ENCODE measurements at places on chromosomes 1 and 21.
A peak's percentile ranks its signal among the peaks of the same experiment; 100 is the strongest.

- DNase-seq, result peak; percentile 96
These were observed 5.4 kb upstream of the ZNF691 start for GRCh38 chr1:42841010-42841409.

DNA sequence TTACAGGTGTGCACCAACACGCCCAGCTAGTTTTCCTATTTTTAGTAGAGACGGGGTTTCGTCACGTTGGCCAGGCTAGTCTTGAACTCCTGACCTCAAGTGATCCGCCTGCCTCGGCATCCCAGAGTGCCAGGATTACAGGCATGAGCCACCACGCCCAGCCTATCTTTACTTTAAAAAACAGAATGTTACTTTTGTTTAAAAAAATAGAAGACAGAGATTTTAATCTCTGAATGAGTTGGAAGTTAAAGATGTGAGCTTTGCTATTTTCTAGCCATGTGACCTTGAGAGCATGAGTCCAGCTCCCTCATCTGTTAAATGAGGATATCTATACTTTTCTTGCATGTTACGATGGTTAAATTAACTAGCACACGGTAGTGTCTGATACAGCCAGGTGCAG is 3.9 kb upstream of the PUM1 start:
- no peak for DNase-seq

DNA sequence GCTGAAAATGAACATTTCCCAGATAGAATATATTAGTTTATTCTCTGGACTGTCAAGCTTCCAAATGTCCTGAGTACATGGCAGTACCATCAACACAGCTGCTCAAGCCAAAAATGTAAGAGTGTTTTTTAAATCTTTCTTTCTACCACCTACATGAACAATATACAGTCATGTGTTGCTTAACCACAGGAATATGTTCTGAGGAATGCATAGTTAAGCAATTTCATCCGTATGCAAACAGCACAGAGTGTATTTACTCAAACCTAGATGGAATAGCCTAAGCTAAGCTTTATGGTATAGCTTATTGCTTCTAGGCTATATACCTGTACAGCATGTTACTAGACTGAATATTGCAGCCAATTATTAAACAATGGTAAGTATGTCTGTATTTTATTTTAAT is 561.9 kb upstream of the ADGRL4 start:
- DNase-seq, result no peak

DNA sequence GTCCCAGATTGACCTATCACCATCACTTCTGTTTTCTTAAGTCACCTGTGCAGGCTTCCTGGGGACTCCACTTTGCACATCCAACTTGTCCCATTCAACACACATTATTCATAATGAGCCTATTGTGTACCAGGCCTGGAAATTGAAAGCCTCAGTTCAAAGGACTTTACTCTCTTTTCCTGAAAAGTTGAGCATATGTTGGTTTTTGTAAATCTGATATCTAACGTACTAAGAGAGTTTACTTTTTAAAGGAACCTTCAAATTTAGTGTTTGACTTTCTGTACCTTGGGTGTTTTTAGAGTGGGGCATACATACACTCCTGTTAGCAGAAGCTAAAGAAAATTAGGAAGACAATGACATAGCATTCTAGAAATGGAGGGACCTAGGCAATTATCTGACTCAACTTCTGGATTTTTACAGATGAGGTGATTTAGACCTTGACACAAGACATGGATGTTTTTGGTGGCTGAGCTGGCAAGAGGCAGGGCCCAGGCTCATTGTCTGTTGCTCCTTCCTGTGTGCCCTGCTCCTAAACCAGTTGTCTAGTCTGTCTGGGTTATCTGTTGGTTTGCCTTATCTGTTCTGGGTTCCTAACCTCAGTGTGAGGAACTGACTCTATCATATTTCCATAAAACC is 336.5 kb downstream of the RPS6KC1 start:
- DNase-seq, result no peak

DNA sequence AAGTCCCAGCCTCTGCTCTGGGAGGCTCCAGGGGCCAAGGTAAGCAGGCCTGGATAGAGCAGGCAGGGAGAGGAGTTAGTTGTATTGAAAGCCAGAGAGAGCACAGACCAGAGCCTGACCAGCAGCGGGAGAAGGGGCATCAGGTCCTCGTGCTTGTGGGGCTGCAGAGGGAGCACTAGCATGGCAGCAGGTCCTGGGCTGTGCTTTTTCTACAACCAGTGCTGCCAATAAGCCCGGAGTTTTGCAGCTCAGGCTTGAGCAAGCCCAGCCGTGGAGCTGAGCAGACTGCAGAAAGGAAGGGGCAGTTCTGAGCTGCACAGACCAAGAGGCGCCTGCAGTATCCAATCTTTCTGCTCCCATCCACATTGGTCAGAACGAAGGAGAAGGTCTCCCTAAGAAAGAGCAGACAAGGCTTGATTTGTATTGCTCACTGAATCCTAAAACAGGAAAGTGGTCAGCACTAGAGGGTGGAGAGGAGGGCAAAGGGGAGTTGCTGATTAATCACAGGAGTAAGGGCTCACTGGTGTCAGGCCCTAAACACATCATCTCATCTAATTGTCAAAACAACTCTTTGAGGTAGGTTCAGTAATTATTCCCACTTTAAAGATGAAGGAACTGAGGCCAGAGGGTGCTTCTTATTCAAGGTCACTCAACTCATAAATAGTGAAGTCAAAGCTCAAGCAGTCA is 2.7 kb downstream of the DENND2D start:
- no peak for DNase-seq

GRCh38 chr1:7582460-7582972 is 188.6 kb upstream of the VAMP3 start:
- DNase-seq, result no peak

DNA sequence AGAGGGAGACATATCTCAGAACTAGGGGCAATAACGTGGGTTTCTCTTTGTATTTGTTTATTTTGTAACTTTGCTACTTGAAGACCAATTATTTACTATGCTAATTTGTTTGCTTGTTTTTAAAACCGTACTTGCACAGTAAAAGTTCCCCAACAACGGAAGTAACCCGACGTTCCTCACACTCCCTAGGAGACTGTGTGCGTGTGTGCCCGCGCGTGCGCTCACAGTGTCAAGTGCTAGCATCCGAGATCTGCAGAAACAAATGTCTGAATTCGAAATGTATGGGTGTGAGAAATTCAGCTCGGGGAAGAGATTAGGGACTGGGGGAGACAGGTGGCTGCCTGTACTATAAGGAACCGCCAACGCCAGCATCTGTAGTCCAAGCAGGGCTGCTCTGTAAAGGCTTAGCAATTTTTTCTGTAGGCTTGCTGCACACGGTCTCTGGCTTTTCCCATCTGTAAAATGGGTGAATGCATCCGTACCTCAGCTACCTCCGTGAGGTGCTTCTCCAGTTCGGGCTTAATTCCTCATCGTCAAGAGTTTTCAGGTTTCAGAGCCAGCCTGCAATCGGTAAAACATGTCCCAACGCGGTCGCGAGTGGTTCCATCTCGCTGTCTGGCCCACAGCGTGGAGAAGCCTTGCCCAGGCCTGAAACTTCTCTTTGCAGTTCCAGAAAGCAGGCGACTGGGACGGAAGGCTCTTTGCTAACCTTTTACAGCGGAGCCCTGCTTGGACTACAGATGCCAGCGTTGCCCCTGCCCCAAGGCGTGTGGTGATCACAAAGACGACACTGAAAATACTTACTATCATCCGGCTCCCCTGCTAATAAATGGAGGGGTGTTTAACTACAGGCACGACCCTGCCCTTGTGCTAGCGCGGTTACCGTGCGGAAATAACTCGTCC is 1.3 kb upstream of the OLIG2 start:
- DNase-seq, result no peak

DNA sequence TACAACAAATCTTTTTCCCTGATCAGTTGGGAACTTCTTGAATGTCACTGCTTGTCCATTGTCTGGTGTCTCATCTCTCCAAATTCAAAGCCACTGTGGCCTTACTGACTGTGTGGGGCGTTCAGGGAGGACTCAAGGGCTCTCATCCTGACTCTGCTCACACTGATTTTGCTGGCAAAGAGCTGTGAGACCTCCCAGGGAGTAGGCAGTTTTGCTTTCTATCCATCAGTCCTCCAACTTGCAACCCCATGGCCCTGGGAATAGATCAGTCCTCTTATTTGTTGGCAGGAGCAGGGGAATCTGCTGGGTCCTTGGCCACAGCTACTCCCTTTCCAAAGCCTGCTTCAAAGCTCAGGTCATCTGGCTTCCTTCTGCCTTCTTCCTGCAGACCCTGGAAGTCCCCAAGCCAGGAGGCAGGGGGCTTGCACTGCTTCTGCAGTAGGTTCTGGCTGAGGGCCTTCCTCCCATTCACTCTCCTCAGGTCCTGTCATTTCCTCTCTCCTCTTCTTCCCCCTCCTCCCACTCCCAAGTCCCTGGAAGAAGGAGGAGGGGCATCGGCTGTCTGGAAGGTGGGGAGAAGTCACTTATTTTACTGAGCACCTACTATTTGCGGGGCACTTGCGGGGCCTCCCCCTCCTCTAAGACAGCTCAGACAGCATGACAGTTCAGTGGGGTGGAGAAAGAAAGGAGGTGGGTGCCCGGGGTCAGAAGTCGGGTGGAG is 876 bp upstream of the NAV1 start:
- DNase-seq, result no peak

- DNase-seq, result no peak
These were observed 37.2 kb downstream of the SETD4 start for GRCh38 chr21:36023092-36023480.

- DNase-seq, result no peak
These were observed 80.3 kb downstream of the KCNT2 start for GRCh38 chr1:196527919-196528318.

- DNase-seq, result no peak
These were observed 71.6 kb upstream of the KCND3 start for GRCh38 chr1:112061056-112061455.

DNA sequence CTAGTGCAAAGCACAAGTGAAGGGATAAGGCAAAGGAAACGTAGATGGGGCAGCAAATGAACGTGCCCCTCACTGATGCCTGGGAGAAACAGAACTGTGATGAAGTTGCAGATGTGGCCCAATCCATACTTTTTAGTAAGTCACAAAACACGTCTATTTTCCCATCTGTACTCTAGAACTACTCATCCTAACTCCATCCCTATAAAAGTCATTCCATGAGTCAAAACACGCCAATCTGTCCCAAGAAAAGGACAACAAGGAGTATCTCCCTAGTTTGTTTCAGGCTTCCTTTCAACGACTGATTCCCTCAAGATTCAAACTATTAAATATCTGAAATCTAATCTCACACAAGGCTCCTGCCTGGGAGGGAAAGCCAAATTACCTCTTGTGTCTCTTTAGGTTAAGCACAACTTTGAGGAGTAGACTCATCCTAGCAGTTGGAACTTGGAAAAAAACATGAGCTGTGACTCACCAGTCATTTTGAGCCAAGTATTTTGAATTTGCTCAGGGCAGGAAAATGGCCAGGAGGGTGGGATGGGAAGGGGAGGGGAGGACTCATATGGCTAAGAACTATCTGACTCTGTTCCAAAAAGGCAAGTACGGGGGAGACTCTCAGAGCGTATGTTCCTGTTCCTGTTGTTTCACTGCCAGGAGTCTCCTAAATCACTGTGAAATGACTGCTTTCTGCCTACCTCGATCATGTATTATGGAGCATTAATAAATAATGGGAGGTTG is 214.5 kb upstream of the CAMK1G start:
- DNase-seq, result no peak

GRCh38 chr1:30790850-30791778 is 33.5 kb upstream of the LAPTM5 start:
- DNase-seq, result no peak

DNA sequence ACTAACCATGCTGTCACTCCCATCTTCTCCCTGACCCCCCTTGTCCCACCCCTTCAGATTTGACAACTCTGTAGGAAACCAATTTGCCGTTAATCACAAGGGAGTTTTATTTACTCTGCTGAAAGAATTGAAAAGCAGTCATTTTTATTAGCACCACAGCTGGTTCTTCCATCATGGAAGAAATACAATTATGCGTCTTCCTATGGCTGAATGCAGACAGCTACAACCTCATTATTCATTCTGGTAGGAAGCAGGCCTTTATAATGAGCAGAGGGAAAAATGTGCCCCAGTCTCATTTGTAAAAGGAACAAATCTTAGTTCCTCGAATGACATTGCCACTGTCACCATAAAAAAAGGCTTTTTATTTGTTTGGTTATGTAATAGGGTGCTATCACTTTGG is 35.2 kb downstream of the JUN start:
- DNase-seq, result no peak

DNA sequence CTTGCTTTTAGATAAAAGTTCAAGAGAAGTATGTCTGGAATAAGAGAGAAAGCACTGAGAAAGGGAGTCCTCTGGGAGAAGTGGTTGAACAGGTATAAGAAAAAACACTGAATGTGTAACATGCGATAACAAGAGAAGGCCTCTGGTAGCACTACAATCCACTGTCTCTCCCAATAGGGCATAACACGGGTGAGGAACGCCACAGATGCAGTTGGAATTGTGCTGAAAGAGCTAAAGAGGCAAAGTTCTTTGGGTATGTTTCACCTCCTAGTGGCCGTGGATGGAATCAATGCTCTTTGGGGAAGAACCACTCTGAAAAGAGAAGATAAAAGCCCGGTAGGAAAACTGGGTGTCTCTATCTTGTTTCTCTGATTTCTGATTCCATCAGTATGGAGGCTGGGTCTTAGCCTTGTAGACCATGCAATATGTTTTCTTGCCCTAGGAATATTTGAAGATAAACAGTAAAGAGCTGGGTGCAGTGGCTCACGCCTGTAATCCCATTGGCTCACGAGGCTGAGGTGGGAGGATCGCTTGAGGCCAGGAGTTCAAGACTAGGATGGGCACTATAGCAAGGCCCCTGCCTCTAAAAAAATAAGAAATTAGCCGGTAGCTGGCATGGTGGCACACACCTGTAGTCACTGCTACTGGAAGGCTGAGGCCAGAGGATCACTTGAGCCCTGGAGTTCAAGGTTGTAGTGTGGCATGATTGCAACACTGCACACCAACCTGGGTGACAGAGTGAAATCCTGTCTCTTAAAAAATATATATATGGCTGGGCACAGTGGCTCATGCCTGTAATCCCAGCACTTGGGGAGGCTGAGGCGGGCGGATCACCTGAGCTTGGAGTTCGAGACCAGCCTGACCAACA is 40.4 kb downstream of the DAP3 start:
- peak; percentile 62 for DNase-seq

GRCh38 chr1:30615076-30615795 is 108.1 kb downstream of the MATN1 start:
- DNase-seq, result no peak

DNA sequence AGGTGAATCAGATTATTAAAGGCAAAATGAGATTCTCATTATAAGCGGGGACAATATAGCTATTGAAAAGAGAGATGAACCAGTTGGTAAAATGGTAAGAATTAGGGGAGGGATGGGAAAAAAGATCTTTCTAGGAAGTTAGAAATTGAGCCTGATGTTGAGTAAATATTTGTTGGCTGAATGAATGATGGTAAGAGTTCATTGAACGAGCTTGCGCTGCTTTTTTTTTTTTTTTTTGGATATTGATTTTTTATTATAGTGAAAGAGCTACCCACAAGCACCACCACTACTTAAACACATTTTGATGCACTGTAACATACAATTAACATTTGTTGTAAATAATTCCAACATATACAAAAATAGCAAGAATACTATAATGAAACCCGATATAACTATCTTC is 1.1 kb upstream of the GCLM start:
- DNase-seq, result no peak

- DNase-seq, result no peak
These were observed 2.8 kb downstream of the FCRL6 start for GRCh38 chr1:159804924-159805323.
